ENCODE measurements at places on chromosomes 6 and 20. TPM values are rescaled to one million over a fixed set of nuclear protein-coding genes. Genes with fewer than 3 reads are reported as not detected.

- DNase-seq, result no peak
Measured at GRCh38 chr6:117508450-117508971, 26.0 kb downstream of the DCBLD1 start.

DNA sequence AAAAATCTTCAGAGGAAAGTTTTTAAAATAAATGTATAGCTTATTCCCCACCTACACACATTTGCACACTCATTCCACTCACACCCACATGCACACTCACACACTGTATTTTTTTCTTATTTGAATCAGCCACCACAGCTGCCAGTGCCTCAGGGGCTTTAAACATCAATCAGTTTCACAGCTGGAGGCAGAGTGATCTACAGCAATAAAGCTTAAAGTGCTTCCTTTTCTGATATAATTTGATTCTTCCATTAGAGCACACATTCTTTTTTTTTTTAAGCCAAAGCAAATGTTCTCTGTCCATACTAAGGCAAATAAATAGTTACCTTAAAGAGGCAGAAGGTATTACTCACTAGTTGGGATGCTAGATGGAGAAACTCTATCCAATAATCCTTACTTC, 498.8 kb upstream of the POU3F2 start:
- no peak for DNase-seq

DNA sequence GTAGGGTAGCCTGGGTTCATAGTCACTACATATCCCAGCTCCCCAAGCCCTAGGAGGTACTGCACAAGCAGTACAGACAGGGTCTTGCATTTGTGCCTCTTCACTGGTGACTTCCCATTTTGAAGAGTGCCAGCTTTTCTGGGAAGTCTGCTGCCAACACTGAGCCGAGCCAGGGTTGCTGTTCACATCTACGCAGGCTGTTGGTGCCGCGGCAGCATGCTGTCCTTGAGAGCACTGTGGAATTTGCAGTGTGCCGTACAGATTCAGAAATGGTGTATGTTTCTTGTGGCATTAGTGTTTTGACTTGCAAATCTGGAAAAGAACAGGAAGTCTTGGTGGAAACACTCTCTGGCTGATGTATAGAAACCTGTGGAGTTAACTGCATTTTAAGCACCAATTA, 67.5 kb downstream of the JARID2 start:
- no peak for DNase-seq

GRCh38 chr20:63536241-63536977, 767 bp downstream of the PTK6 start:
- no peak for DNase-seq

GRCh38 chr6:104459543-104459942, 400.2 kb downstream of the HACE1 start:
- DNase-seq, result no peak

DNA sequence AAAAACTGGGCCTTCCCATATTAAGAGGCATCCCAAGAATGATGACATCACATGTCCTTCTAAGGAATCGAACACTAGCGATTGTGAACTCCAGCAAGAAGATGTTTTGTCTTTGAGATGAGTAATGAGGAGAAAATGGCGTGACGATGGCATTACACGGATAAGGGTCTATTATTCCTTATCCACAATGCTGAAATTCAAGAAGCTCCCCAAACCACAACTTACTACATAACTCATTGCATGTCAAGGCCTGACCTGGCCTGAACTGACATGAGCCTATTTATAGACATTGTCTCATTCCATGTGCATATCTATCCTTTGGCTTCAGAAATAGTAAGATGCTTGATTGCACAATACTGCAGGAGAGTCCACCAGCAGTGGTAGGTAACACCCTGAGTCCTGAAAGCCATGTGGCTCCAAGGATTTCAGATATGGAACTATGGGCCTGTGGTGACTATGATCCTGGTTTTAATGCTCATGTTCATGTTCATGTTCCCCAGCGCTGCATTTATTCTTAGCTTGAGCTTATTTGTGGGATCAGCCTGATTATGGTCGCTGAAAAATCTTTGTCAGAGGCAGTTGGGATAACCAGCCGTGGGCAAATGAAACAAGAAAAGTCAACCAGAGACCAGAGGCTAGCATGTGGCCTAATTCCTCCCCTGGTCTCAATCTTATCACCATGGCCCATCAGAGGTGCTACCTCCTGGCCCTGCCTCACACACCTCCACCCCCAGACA, 183.2 kb upstream of the JARID2 start:
- no peak for DNase-seq

- DNase-seq, result no peak
Measured at GRCh38 chr6:75025371-75025770, 180.5 kb downstream of the COL12A1 start.

DNA sequence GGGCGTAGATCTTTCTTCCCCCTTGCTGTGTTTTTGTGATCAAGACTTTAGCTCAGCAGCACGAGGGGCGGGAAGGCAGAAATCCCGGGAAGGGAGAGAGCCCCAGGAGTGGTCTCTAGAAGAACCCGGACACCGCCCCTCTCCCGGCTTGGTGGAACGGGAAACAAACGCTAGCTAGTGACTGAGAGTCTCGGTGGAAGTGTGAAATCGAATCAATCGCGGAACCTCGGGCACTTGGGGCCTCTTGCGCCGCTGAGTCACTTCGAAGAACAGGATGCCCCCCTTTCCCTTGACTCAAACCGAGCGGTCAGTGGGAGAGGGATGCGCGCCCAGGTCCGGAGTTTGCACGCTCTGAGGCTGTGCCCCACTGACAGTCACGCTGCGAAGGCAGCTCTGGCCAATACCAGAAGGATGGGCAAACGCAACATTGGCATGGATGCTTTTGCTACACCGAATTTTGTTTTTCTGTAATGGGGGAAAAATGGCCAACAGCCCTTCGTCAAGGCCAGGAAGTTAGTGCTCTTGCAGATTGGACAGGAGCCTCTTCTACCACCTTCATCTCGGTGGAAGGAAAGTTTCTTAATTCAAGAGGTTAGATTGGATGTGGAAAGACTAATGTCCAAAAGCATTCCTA, 1.6 kb upstream of the OLIG3 start:
- no peak for DNase-seq

- DNase-seq, result no peak
Measured at GRCh38 chr20:4880051-4880450, 121.3 kb downstream of the SLC23A2 start.

DNA sequence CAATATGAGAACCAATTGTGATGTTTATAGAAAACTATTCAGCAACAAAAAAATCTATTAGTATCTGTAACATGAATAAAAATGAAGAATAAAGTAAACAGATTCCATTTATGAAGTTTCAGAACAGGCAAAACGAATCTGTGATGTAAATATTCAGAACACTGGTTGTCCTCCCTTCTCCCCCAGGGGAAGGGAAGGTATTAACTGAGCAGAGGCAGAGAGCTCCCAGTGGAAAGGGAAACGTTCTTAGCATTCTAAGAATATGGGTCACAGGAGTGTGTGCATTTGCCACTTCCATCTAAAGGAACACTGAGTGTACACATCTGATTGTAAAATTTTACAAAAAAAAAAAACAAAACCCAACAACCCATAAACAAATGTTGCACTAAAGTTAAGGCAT, 23.1 kb downstream of the SPAG4 start:
- no peak for DNase-seq

DNA sequence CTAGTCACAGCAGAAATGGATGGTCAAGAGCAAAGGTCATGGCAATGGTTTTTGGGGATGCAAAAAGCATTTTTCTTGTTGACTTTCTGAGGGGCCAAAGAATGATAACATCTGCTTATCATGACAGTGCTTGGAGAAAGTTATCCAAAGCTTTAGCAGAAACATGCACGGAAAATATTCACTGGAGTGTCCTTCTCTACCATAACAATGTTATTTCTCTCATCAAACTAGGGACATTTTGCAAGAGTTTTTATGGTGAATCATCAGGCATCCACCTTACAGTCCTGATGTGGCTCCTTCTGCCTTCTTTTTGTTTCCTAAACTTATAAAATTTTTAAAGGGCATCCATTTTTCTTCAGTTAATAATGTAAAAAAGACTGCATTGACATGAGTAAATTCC, 302.3 kb downstream of the HIVEP2 start:
- no peak for DNase-seq

DNA sequence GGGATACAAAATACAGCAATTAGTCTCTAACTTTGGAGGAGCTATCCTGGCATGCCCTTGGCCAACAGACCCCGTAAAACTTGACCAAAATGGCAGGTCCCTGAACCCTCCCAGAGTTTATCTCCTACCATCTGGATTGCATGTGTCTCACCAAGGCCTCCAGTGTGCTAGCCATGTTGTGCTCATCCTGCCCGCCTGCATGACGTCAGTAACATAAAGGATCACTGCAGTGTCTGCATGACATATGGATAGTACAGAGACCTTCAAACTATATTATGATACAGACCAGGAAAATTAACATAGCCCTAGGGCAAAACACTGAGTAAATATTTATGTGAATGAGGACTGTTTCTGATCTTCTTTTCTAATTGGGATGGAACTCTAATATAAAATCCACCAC, 25.3 kb downstream of the CPXM1 start:
- DNase-seq, result no peak

- DNase-seq, result no peak
Measured at GRCh38 chr6:136716917-136717715, 75.2 kb downstream of the MAP3K5 start.

DNA sequence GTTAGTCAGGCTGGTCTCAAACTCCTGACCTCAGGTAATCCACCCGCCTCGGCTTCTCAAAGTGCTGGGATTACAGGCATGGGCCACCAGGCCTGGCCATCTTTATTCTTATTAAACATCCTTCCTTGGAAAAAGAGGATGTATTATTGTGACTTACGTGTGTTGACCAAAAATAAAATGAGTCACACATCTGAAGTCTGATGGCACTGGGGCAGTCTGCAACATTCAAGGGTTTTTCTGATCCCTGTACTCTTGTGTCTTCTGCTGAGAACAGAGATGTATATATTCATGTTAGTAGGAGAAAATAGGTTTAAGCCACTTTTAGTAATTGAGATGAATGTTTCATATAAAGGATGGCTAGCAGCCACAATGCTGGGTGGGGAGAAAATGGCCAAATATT, 129.9 kb upstream of the RIPOR2 start:
- no peak for DNase-seq

DNA sequence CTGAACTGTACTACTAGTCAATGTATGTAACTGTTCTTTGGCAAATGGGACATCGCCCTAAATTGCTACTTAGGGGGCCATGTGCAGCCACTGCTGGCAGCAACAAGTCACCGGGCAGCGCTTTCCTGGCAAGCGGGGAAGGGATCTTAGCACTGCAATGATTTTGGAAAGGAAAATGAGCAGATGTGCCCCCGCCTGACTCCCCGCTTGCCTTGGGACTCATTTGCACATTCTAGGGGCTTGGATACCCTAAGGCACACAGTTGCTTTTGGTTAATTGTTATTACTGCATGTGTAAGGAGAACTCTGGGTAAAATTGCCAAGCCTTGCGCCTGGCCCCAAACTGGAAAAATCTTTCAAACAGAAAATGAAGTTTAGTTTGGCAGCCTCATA, 32.2 kb downstream of the CD83 start:
- DNase-seq, result no peak

DNA sequence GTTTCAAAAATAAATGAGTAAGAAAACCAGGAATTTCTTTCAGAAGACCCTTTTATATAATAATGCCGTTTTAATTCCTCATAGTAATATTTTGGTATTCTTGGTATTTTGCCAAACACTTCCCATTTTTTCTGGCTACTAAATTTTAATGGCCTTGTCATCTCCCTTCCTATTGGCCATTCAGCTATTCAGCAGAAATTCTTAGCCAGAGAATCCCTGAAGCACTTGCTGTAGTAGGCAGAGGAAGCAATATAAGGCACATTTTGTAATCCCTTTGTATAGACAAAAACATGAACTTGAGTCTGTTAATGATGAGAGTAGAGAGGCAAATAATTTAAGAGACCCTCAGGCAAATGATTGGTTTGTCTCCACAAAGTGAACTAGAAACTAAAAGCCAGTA, 118.4 kb upstream of the LAMP5 start:
- DNase-seq, result no peak

- DNase-seq, result no peak
Measured at GRCh38 chr6:156857573-156857972, 80.4 kb downstream of the ARID1B start.

- DNase-seq, result no peak
Measured at GRCh38 chr6:147974376-147974775, 368.3 kb upstream of the SASH1 start.

DNA sequence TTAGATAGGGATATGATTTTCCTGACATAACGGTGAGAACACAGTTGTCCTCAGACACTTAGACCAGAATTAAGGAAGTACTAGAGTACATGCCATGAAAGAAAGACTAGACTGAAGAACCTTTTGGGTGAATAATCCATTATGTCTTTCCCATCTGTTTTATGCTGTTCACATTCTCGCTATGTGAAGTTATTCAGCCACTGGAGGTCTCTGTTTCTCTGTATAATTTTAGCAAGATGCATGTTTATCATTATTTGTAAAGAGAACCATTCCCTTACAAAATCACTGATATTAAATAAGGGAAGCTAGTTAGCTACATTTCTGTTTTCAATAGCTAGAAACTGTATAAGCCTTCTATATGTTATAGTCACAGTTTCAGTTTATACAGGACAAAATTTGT, 391.9 kb downstream of the CD109 start:
- no peak for DNase-seq

GRCh38 chr6:3394671-3395070, 62.2 kb downstream of the SLC22A23 start:
- no peak for DNase-seq

DNA sequence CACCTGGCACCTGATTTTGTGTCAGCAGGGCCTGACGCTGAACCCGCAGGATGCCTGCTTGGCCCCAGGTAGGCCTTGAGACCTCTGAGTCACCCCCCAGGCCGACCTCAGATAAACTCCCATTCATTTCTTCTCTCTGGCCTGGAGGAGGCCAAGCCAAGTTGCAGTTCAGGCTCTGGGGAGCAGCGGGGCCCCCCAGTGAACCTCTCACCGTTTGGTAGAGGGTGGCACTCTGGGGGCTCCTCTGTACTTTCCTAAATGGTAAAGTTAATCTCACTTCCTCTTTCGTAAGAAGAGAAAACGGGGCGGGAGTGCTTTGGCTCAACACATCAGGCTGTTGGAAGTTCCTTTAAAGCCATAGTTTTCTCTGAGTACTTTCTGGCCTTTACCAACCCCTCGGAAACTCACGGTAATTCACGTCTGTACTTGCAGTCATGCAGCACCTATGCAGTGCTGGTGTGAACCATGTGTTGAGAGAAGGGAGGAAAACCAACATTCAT, 2.8 kb downstream of the SIRPA start:
- DNase-seq, result no peak

GRCh38 chr6:111810294-111811131, 62.7 kb downstream of the FYN start:
- DNase-seq, result peak; percentile 27

- no peak for DNase-seq
Measured at GRCh38 chr20:31538326-31538725, 24.1 kb downstream of the HM13 start.

The SPATS1 gene
- not detected for total RNA-seq

The TMC2 gene
- 0.15 TPM for total RNA-seq

The ENPP4 gene
- total RNA-seq, result 3.8 TPM

The C4B gene
- total RNA-seq, result 7.2 TPM

The PTCRA gene
- total RNA-seq, result not detected

The PACSIN1 gene
- 0.57 TPM for total RNA-seq

The DNAH8 gene
- total RNA-seq, result 0.02 TPM

The MCM8 gene
- 2.6 TPM for total RNA-seq

The TSPO2 gene
- total RNA-seq, result not detected

The DHX35 gene
- 10.6 TPM for total RNA-seq

The ERVFRD-1 gene
- not detected for total RNA-seq

Data from naive thymus-derived CD4-positive, alpha-beta T cell (primary cell).